ENCODE measurements at places on chromosomes 16 and 17.
A peak's percentile ranks its signal among the peaks of the same experiment; 100 is the strongest.

GRCh38 chr16:4918781-4919251 is 18.1 kb downstream of the PPL start:
- DNase-seq, result no peak

DNA sequence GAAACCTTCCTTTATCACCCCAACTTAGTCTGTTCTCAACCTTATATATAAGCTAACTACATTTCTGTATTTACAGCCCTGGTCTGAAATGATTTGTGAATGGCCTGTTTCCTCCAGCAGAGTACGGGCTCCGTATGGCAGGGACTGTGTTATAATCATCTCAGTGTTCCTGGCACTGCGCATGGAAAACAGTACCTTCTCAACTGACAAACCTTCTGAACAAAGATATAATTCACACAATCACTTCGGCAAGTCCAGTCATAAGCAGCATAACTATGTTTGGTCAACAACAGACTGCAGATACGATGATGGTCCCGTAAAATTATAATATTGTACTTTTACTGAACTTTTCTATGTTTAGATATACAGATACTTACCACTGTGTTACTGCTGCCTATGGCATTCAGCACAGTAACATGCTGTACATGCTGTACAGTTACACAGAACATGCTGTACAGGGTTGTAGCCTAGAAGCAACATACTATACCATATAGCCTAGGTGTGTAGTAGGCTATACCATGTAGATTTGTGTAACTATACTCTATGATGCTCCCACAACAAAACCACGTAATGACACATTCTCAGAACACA is 30.0 kb downstream of the ANKFY1 start:
- no peak for DNase-seq

DNA sequence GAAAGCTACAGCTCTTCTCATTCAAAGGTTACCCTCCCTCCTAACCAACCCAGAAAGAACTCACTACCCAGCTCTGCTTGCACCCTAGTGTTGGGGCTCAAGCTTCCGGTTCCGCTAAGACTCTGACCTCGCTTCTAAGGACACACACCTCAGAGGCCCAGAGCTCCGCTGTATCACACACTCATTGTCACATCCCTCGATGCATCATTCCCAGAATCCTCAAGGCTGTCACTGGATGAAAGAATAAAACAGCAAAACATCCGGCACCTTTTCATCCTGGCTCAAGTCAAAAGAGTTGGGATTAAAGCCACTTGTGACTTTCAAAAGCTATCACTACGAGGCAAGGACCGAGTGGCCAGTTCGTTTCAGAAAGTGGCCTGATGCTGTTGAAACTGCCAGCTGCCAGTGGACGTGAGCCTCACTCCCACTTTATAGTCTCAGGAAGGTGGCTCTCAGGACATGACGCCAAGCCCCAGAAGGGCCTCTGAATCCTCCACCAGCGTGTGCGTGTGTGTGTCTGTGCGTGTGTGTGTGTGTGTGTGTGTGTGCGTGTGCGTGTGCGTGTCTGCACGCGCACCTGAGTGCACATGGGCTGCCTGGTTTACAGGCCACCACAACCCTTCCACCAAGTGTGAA is 29.0 kb downstream of the ZFHX3 start:
- no peak for DNase-seq

- DNase-seq, result peak; percentile 29
Observed at GRCh38 chr16:15608398-15609285, 34.3 kb downstream of the MARF1 start.

DNA sequence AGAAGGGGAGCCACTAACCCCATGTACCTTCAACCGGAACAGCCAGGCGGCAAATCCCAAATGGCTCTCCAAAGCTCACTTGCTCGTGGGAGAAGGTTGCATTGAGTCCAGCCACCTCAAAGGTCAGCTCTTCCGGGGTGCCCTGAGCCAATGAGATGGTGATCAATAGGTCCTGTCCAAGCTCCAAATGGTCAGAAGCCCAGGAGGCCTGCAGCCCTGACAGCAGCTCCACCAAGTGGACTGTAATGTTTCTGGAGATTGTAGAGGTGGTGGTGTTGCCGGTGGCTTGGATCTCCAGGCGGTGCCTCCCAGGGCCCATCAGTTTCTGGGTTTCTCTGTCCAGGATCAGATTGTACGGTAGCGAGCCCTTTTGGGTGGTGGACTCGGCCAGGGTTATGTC is 39.9 kb upstream of the BCO1 start:
- DNase-seq, result peak; percentile 34

DNA sequence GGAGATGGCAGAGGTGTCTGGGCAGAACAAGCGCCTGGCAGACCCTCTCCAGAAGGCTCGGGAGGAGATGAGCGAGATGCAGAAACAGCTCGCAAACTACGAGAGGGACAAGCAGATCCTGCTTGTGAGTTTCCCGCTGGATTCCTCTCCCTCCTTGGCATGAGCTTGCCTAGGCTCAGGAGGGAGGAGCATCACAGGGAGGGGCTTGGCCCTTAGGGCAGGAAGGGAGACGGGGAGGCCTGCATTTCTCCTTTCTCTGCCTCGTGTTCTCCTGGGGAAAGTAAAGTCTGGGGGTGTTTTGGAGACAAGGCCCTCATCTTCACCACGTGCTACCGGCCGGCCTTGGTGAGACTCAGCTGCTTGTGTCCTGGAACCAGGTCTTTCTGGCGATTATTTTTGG is 18.0 kb upstream of the DBNDD1 start:
- DNase-seq, result no peak

DNA sequence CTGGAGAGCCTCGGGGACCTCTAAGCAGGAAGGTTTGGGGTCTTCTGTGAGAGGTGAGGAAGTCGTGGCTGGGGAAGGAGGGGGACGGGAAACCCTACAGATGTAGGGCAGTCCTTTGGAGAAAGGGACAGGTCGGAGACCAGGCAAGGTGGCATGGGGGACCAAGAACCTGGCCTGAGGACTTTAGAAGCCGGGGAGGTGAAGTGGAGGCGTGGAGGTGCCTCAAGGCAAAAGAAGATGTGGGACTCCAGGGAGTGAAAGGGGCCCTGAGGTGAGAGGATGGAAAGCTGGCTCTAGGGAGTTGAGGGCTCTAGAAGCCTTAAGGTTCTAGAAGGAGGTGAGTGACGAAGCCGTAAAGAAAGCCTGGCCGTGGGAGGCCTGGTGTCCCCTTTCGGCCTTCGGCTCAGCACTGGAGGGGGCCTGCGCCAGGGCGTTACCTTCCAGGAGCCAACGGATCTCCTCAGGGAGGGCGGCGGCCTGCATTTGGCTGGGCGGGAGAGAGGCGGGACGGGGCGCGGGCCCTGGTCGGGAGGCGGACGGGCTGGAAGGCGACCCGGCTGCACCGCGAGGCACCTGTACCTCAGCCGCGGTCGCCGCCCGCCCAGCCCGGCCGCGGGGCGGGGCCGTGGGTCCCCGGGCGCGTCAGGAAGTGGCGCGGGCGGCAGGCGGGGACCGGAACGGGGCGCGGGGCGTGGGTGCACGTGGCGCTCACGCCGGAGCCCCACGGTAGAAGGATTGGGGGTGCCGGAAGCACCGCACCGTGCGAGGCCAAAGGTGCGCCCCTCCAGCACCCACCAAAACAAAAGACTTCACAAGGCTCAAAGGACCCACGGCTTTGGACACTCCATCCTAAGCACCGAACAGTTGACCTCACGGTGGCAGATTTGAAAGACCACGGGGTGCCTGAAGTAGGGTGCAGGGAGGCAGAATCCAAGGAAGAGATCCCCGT is at the start of gene SKAP1:
Gene SKAP1 (minus strand): TSS at position 577 of the 949 bp plus-strand sequence.
- DNase-seq, result no peak

DNA sequence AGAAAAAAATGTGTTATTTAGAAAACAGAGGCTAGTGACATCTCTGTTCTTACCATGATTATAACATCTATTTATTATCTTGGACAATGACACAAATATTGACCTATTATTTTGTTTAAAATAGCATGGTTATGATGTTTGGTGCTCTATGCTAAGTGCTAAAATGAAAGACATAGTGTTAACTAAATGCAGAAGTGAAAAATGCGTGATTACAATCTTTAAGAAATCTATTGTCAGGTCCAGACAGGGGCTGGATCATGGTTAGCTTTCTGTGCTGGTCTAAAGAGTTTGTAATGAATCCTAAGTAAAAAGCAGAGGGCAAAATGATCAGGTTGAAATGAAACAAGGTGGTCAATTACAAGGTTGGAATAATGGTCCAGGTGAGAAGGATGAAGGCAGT is 622 bp upstream of the KRT28 start:
- no peak for DNase-seq

DNA sequence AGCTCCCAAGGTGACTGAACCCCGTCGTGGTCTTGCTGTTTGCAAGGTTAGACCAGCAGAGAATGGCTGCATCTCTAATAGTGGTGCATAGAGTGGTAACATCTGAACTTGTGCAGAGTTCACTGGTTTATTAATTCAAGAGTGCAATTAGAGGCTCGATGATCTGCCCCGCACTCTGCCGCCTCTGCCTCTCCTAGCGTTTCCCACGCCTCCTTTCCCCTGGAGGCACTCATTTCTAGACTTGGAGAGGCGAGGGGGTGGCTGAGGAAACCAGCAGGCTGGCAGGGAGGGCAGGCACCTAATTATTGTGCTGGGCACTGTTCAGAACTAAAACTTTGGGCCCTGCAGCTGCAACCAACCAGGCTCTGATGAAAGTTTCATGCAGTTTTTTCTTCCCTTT is 363.5 kb upstream of the EEF2KMT start:
- no peak for DNase-seq

GRCh38 chr17:77854083-77854758 is 104.3 kb upstream of the TNRC6C start:
- no peak for DNase-seq

GRCh38 chr17:78174870-78175642 is 6.7 kb downstream of the SYNGR2 start:
- no peak for DNase-seq

GRCh38 chr17:47942568-47942967 is 1.2 kb downstream of the PNPO start:
- DNase-seq, result no peak

- peak; percentile 71 for DNase-seq
Observed at GRCh38 chr17:31466096-31466760, 74.8 kb downstream of the RAB11FIP4 start.

GRCh38 chr17:76816590-76817135 is 51.5 kb upstream of the MGAT5B start:
- DNase-seq, result no peak

DNA sequence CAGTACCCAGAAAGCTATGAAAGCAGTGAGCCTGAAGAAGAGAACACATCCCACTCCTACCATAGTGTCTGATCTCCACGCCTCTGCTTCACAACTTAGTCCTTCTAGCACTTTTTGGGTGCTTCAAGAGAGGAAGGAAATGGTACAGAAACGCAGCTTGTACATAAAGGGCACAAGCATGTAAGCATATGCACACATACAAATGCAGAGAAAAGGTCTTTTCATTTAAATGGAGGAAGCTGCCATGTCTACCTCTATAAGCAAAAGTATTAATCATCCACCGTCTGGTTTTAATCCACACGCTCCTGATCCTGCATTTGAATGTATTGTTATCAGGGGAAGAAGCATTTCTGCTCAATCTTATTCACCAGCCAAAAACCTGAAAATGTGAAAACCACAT is 100.7 kb downstream of the HIC1 start:
- no peak for DNase-seq

Measured in posterior cingulate gyrus (tissue), 11 donors.